Uterine smooth muscle cell (primary cell): ENCODE measurements at places on chromosomes 6 and 20. TPM values are rescaled to one million over a fixed set of nuclear protein-coding genes. Genes with fewer than 3 reads are reported as not detected.

RIPPLY2 gene
- under 0.01 and 0.87 TPM in 2 replicates for total RNA-seq

GPX6 gene
- not detected in 2 replicates for total RNA-seq

SLC32A1 gene
- total RNA-seq: not detected in 2 replicates

TBC1D32 gene
- total RNA-seq: 13.4 and 16.4 TPM in 2 replicates

TEAD3 gene
- total RNA-seq: 12.5 and 14.2 TPM in 2 replicates

TRIM31 gene
- not detected in 2 replicates for total RNA-seq

TRAPPC3L gene
- not detected in 2 replicates for total RNA-seq

BMP2 gene
- 5.0 and 13.5 TPM in 2 replicates for total RNA-seq

PERP gene
- 22.5 and 29.4 TPM in 2 replicates for total RNA-seq

MACROD2 gene
- total RNA-seq: 0.66 and 3.6 TPM in 2 replicates

LAMA2 gene
- 58.3 and 109 TPM in 2 replicates for total RNA-seq

GTSF1L gene
- not detected in 2 replicates for total RNA-seq

SEL1L2 gene
- total RNA-seq: not detected in 2 replicates

TNXB gene
- total RNA-seq: 5.9 and 6.7 TPM in 2 replicates

GFRA4 gene
- total RNA-seq: not detected in 2 replicates

TFAP2D gene
- total RNA-seq: not detected in 2 replicates

TRDN gene
- not detected in 2 replicates for total RNA-seq

TCP11 gene
- 0.25 and 0.66 TPM in 2 replicates for total RNA-seq

MATN4 gene
- total RNA-seq: 0.11 TPM in 1 of 2 replicates, not detected in the other

LY6G6F gene
- not detected in 2 replicates for total RNA-seq

WFDC10B gene
- total RNA-seq: not detected in 2 replicates

CPXM1 gene
- 3.5 and 4.8 TPM in 2 replicates for total RNA-seq

CLDN20 gene
- not detected in 2 replicates for total RNA-seq

INSM1 gene
- not detected in 2 replicates for total RNA-seq

GPLD1 gene
- 0.33 and 0.87 TPM in 2 replicates for total RNA-seq

FAM217B gene
- 3.2 and 4.1 TPM in 2 replicates for total RNA-seq

BCAS4 gene
- 14.2 and 17.9 TPM in 2 replicates for total RNA-seq

PEDS1 gene
- total RNA-seq: 9.4 and 10.5 TPM in 2 replicates

TTLL9 gene
- under 0.01 TPM in 1 of 2 replicates, not detected in the other for total RNA-seq

CCM2L gene
- total RNA-seq: under 0.01 TPM in 1 of 2 replicates, not detected in the other

NOTCH4 gene
- 0.62 and 1.4 TPM in 2 replicates for total RNA-seq

ZNF512B gene
- 7.1 and 7.6 TPM in 2 replicates for total RNA-seq

OXT gene
- not detected in 2 replicates for total RNA-seq

TP53TG5 gene
- total RNA-seq: not detected in 2 replicates

SLC2A10 gene
- total RNA-seq: 23.4 and 49.7 TPM in 2 replicates

GINS1 gene
- total RNA-seq: 6.0 and 21.8 TPM in 2 replicates

MAN1A1 gene
- 90.0 and 131 TPM in 2 replicates for total RNA-seq

SYCP2L gene
- not detected in 2 replicates for total RNA-seq

GNAS-AS1 gene
- total RNA-seq: 0.87 and 1.00 TPM in 2 replicates

RRP36 gene
- total RNA-seq: 81.2 and 132 TPM in 2 replicates

PCSK2 gene
- not detected in 2 replicates for total RNA-seq

TMEM200A gene
- total RNA-seq: 99.1 and 116 TPM in 2 replicates

FOXP4 gene
- 2.8 and 4.0 TPM in 2 replicates for total RNA-seq

GPR6 gene
- total RNA-seq: not detected in 2 replicates

BAG2 gene
- 26.5 and 41.1 TPM in 2 replicates for total RNA-seq

RBBP8NL gene
- not detected in 2 replicates for total RNA-seq

C20orf204 gene
- 0.77 and 1.2 TPM in 2 replicates for total RNA-seq

PGC gene
- not detected in 2 replicates for total RNA-seq

UBR2 gene
- 31.1 and 38.6 TPM in 2 replicates for total RNA-seq

HM13 gene
- total RNA-seq: 60.9 and 70.1 TPM in 2 replicates

ZNF831 gene
- total RNA-seq: not detected in 2 replicates
